ENCODE measurements at places on chromosomes 1 and 21.
A peak's percentile ranks its signal among the peaks of the same experiment; 100 is the strongest.

GRCh38 chr1:160552425-160552824, 26.9 kb downstream of the CD84 start:
- no peak for DNase-seq

DNA sequence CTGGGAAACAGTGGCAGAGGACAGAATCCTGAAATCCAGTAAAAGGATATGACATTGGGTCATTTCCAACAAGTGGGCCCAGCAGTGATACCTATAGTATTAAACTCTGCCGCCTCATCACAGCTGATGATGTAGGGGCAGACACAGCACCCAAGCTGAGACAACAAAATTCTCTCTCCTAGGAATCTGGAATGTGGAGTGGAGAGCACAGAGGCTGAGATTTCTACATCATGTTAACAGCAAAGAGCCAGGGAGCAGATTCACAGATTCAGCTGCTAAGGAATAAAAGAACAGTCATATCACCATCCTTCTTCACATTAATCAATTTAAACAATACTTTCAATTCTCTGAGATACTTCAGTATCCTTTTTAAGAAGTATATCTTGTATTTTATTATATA, 61.9 kb downstream of the CRP start:
- no peak for DNase-seq

- no peak for DNase-seq
Measured at GRCh38 chr1:156755527-156755950, 4.1 kb upstream of the HDGF start.

GRCh38 chr1:202007304-202007703, 3.1 kb upstream of the ELF3 start:
- DNase-seq = no peak

- DNase-seq = no peak
Measured at GRCh38 chr1:213067352-213067751, 16.3 kb downstream of the RPS6KC1 start.

GRCh38 chr1:36006941-36007500, 76.1 kb downstream of the AGO3 start:
- DNase-seq = no peak

DNA sequence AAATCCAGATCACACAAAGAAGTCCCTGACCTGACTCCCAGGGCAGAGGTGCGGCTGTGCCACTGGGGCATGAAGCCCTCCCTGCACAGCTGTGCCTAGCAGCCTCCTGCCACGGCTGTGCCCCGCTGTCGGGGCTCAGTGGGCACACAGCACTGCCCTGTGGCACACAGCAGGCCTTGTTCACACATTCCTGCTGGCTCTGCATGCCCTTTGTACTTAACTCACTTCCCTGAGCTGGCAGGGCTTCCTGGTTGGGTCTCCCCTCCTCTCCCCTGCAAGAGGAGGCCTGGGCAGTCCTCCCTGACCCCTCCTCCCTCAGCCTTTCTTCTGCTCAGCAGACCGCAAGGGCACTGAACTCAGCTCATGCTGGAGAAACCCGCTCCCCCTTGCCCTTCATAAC, 14.8 kb downstream of the LHX4 start:
- DNase-seq = no peak

DNA sequence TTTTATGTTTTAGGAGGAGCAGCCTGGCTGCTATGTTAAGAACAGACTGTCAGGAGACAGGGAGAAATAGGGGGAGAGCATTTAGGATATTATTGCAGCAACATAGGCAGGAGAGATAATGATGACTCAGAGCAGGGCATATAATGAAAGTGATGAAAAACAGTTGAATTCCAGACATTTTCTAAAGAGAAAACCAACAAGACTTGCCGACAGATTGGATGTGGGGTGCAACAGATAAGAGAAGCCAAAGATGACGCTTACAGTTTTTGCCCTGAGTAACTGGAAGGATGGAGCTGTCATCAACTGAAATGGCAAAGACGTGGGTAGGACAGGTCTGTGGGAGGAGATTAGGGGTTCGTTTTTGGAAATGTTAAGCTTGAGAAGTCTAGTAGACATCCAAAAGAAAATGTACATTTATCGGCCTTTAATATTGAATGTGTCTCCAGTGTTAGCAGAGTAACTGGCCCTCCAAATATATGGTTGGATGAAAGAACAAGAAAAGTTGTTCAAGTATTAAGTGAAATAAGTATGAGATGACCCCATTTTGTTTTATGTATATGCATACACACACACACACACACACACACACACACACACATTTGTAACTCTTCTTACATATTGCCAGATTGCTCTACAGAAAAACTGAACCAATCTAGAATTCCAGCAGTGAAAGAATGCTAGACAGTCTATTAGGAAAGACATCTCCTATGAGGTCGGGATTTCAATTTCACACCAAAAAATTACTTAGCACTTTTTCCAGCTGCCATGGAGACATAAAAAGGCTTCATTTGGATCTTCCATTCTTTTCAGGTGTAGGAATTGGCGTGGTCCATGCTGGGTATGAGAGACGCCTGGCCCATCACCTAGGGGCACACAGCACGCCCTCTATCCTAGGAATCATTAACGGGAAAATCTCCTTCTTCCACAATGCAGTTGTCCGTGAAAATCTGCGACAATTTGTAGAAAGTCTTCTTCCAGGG, 17.2 kb downstream of the DNAJC16 start:
- no peak for DNase-seq

DNA sequence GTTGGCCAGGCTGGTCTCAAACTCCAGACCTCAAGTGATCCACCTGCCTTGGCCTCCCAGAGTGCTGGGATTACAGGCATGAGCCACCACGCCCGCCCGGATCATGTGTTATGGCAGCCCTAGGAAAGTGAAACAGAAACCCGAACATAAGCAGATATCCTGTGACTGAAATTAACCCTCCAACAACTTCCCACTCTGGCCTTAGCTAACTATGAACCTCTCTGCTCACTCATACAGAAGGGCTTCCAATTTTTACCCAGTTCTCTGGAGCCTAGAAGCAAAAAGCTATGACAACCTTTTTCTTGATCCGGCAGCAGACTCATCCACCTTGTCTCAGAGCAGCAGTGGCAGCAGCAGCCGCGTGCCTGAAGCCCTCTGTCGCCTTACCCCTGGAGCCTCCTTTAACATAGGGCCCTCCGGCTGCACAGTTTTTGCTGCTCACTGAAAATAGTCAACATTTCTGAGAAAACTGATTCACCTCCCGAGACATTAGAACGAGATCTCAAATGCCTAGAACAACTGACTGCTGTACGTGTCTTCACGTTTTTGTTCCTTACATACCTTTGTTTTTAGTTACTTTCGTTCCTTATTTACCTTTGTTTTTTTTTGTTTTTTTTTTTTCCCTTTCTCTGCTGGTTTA, 9.3 kb downstream of the CBR1 start:
- no peak for DNase-seq

DNA sequence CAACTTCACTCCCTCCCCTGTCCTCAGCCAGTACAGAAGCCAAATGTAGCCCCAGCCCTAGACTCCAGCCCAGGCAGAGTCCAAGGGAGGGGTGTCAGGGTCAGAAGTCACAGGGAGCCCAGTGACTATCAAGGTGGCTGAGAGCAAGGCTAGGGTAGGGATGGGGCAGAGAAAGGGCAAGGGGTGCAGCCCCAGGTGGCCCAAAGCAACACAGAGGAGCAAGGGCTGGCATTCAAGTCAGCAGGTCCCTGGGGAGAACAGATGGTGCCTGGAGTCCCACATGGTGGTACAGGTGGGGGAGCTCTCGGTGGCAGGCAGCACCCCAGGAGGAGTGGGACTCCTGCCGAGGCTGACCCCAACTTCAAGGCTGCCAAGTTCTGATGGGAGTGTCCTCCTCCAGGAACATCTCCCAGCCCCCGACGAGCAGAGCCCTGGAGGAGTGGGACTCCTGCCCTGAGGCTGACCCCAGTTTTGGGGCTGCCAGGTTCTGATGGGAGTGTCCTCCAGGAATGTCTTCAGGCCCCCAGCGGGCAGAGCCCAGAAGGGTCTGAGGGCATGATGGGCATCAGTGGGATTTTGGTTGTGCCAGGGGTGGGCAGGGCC, 3.7 kb upstream of the DVL1 start:
- DNase-seq = no peak

DNA sequence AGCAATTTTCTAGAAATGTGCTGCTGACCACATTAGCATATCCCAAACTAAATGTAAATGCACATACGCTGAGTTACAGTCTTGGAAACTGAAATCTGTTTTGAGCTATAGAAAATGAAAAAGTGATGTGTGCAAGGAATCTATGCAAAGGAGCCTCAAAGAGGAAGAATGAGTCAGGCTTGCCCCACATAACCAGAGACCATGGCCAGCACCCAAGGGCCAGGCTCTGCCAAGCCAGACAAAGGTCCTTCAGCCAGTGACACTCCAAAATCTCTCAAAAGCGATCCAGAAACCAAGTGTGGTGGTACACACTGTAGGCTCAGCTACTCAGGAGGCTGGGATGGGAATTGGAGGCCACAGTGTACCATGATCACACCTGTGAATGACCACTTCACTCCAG, 195.2 kb downstream of the TOMM20 start:
- no peak for DNase-seq

DNA sequence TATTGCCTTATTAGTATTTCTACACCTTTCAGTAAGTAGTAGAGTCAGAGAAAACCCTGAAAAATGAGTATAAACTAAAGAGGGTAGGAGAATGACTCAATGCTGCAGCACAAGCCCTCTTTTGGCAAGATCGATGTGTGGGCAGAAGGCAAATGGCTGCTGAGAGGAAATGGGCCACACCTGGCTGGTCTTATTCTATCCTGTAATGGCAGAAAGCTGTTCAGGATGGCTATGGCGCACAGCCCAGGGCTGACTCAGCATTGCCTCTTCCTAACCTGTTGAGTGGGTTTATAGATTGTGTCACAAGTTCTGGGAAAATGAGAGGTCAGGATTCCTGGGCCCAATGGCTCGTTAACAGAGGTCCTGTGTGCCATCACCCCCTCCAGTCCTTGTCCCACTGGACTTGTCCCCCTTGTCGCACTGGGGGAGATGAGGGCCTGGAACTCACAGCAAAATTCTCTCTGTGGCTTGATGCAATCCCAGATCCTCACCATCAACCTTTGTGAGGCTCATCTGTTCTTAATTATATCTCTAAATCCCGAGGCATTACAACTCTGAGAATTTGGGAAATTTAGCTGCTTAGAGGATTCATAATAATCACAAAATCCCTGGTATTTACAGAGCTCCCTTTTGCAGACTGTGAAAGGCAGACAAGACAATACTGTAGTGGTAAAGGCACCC, 13.2 kb downstream of the HMGB4 start:
- DNase-seq = no peak

DNA sequence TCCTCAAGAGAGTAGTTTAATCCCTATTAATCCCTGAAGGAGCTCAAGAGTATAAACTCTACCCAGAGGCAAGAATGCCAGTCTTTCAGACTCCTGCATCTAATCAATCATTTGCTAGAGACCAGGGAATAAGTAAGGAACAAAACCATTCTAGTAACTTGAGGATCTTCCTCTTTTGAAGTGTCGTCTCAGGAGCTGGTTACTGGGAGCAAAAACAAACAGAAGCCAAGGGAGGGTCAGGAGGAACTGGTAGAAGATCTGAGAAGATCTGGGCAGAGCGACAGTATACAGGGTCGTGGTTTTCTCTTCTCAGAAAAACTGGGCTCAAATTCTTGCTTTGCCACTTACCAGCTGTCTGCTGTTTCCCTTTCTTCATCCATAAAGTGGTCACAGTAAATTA, 69.3 kb downstream of the RPS6KA1 start:
- DNase-seq = no peak

DNA sequence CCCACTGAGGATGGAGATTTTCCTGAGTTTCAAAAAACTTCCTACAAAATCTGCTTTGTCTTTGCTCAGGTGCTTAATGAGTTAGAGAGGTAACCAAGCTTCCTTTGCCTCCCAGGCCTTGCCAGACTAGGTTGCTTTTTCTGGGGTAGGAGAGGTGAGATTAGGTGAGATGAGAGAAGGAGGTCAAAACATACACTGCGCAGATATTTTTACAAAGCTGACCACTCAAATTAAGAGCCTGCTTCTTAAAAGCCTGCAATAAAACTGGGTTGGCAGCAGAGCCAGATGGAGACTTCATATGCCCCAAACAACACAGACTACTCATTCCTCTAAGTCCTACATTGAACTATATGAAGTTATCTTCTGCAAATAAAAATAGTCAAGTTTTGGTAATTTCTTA, 352.5 kb downstream of the NUF2 start:
- no peak for DNase-seq

DNA sequence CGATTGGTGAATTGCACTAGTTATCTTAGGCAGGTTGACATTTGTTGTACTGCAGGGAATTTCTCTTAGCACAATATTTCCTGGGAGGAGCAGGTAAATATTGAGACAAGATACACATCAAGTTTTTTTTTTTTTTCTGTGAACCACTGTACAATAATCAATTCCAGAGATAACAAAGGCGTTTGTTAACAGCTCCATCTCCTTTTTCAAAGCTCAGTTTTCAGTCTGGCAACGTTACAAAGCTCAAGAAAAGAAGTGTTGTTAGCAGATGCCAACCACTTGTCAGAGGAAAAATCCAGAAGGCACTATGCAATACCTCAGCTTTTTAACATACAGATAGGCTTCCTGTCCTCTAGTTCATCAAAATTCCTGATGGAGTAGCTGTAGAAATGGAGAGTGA, 40.9 kb upstream of the DAB1 start:
- DNase-seq = no peak

GRCh38 chr1:54671985-54672608, 30.5 kb downstream of the MROH7 start:
- peak; percentile 35 for DNase-seq

GRCh38 chr1:209240351-209240750, 343.2 kb upstream of the CAMK1G start:
- DNase-seq = no peak

DNA sequence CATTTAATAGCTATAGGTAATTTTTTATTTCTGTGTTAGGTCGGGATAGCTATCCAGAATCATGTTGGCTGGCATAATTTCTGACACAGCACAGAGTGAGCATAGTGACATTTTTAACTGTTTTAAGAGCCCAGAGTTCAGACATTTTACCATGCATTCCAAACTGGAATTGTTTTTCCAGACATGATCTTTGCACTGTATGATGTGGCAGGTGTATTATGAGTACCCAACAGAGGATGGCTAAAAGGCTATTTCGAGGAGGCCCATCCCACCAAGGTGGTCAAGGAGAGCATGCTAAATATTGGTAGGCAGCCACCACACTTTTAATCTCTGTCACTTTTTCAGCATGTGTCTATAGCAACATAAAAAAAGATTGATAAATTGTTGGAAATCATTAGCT, 137.3 kb upstream of the ST6GALNAC5 start:
- DNase-seq = no peak

- DNase-seq = no peak
Measured at GRCh38 chr1:45353685-45354084, 13.4 kb upstream of the MUTYH start.

DNA sequence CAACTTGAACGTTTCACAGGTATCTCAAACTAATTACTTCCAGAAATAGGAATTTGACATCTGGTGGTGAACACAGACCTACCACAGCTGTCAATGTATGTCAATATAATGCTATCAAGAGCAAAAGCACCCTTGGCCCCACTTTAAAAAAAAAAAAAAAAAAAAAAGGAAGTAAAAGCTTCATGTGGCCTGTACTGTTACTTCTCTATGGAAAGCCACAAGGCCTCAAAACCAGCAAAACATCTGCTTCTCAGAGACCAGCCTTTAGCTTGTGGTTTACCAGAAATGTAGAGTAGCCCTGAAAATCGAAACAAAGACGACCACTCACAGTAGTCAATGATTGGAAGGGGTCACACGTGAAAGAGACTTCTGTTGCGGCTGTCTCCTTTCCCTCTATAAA, 109.6 kb downstream of the SLC45A1 start:
- no peak for DNase-seq

- DNase-seq = peak; percentile 51
Measured at GRCh38 chr1:11654137-11654938, at the start of the genes FBXO2 and FBXO44. Gene FBXO2 (minus strand): TSS chr1:11654429. CDS start chr1:11654340, 89 bp downstream. Gene FBXO44 (plus strand): TSS chr1:11654877. CDS start chr1:11655836, 959 bp downstream.

- no peak for DNase-seq
Measured at GRCh38 chr21:36473203-36473602, 6.7 kb downstream of the CLDN14 start.

Data from stimulated activated CD8-positive, alpha-beta memory T cell treated with anti-CD3 and anti-CD28 coated beads, Interleukin-15, amount 100 ng/mL, for 24 hours (primary cell).